ENCODE measurements at places on chromosomes 5 and 9.

DNA sequence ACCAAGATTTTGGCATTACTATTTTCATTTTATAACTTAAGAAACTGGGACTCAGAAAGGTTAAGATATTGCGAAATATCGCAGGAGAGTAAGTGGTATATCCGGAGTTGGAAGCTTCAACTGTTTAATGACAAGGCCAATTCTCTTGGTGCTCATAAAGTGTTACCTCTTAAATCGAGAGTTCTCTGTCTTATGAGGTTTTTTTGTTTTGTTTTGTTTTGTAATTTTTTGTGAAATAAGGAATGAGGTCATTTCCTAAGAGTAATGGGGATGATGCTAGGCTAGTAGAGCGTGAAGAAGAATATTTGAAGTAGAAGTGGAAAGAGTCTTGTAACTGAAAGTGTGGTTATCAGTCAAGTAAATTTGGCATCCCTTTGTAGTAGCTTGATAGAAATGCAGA, 183.2 kb upstream of the DAB2 start:
- DNase-seq: peak; percentile 70

DNA sequence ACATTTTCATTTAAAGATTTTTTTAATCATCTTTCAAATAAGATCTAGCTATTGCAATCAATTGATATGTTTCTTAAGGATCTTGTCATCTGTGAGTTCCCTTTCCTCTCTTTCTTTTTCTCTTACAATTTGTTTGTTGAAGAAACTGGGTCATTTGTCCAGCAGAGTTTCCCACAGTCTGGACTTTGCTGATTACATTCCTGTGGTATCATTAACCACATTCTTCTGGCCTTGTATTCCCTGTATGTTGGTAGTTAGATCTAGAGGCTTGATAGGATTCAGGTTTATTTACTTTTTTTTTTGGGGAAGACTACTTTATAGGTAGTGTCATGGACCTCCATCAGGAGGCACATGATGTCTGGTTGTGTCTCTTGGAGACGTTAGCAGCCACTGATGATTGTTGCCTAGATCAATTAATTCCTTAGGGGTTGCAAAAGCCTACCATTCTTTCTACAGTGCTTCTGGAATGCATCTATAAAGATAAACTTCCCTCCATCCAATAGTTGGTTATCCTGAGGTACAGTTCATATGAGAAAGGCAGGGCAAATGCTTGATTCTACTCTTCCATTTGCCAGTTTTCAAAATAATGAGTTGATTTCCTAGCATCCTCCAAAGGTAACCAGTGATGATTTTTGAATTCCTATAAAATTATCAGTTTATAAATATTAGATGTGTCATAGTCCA, 14.3 kb downstream of the PDE8B start:
- DNase-seq: no peak

DNA sequence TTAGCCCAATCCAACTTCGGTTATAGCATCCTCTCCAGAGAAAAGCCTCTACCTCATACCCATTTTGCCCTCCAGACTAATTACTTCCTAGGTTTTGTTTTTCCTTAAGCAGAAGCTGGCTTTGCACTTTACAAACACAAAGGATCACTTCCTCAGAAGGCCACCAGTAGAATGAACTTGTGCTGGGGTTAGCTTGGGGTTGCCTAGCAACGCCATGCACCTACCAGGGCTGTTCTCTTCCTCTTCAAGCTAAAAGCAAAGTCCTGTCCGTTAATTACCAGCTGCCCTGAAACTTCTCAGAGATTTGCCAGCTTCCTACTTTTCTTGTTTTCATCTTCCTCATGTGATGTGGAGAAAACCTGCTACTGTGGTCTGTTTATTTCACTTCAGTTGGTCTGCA, 132.0 kb upstream of the WWC1 start:
- no peak for DNase-seq

DNA sequence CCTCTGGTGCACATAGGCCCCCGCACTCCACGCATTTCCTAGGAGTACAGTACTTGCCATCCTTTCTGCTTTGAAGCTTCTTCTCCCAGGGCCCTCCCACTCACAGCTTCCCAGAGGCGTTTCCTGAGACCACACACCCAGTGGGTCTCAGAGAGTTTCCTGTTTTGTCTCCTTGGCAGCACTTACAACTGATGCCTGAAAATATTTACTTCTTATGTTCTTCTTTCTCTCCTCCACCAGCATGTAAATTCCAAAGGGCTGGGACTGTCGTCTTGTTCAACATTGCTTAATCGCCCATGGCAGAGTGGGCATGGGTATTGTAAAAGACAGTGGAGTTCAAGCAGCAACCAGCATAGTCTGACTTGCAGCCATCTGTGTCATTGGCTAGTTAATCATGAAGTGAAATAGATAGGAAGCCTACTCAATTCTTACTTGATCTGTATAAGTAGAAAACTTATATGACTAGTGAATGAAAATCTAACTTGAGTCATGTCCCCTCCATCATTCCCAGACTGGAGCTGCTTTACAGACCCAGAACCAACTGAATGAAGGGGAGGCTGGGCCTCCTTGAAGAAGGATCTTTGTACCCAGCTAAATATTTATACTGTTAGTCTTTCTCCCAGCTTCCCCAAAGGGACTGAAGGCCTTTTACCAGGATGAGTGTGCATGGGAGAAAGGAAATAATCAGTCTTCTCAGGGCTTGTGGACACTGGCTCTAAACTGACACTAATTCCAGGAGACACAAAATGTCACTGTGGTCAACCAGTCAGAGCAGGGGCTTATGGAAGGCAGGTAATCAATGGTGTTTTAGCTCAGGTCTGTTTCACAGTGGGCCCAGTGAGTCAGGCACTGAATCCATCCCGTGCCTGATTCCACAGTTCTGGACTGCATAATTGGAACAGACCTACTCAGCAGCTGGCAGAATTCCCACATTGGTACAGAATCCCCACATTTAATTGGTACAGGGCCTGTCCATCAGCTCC, 116.4 kb downstream of the SV2C start:
- DNase-seq: no peak

DNA sequence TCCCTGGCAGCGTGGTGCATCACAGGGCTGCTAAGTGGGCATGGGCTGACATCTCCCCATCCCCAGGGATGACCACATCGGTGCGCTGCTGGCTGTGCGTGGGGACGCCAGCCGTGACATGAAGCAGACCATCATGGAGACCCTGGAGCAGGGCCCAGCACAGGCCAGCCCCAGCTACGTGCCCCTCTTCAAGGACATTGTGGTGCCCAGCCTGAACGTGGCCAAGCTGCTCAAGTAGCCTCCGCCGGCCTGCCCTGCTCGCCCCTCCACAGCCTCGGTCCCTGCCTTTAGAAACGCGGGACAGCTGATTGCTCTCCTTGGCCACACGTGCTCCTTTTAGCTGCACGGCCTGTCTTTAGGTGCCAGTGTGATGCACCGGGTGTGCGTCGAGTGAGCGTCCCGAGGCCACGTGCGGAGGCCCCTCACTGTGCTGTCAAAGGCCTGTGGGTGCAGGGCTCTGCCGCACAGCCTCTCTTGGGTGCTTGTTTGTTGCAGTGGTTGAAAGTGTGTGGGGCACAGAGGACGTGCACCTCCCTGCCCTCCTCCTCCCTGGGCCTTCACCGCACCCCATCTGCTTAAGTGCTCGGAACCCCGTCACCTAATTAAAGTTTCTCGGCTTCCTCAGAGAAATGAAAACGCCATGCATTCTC, 23.8 kb downstream of the EXOC3 start:
- DNase-seq: no peak

- no peak for DNase-seq
These were observed 876 bp downstream of the CAAP1 start for GRCh38 chr9:26891726-26892125.

- no peak for DNase-seq
These were observed 4.8 kb downstream of the IL17B start for GRCh38 chr5:149374303-149374702.

- no peak for DNase-seq
These were observed 1366.8 kb downstream of the EFNA5 start for GRCh38 chr5:106303911-106304310.

GRCh38 chr9:129685220-129685932, 19.9 kb downstream of the PRRX2 start:
- DNase-seq: peak; percentile 74

- DNase-seq: no peak
These were observed 50.9 kb downstream of the OSTF1 start for GRCh38 chr9:75139201-75139600.

DNA sequence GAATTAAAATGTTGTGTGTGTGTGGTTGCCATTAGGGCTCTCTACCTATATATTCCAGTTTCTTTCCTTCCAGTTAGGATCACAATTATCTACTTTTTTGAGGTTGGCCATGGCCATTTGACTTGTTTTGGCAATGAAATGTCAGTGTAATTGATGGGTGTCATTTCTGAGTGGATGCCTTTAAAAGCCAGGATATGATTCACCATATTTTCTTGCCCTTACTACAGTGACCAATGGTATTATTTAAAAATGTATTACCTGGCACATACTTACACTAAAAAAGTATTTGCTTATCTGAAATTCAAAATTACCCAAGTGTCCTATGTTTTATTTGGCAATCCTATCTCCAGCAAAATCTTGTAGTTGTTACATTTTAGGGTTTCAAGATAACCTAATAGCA, 258.7 kb upstream of the ACTBL2 start:
- no peak for DNase-seq

DNA sequence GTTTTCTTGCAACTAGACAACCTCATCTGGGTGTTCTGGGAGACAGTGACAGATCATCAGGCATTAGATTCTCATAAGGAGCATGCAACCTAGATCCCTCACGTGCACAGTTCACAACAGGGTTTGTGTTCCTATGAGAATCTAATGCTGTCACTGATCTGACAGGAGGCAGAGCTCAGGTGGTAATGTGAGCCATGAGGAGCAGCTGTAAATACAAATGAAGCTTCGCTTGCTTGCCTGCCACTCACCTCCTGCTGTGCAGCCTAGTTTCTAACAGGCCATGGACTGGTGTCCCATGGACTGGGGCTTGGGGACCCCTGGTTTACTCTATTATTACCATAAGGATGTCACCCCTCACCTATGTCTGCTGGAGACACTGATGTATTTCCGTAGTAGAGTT, 166.8 kb downstream of the PSAT1 start:
- no peak for DNase-seq

DNA sequence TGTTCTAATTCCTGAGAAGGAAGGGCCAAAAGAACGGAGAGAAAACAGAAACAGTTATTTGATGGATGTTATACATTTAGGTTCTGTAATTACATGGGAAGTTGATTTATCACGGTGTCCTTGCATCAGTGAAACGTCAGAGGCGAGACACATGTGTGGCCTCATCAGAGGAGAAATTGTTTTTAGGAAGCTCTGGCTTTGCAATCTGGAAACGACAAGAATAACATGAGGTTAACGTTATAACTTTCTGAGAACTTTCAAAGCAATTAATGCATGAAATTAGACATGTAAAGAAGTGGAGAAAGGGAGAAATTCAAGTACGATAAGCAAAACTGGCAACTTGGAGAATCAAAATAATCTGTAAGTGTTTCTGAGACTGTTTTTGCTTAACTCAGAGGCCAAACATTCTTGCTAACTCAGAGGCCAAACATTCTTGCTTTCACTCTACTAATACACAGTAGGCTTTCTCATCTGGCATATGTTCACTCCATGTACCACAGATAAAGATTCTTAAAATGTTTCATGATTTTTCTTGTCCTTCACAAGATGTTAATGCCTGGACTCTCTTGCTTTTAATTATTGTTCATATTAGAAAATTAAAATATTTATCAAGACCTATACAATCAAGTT, 933.0 kb downstream of the TLE4 start:
- no peak for DNase-seq

GRCh38 chr5:80676706-80677105, 21.9 kb upstream of the DHFR start:
- DNase-seq: no peak

GRCh38 chr9:87370049-87370685, 127.5 kb upstream of the DAPK1 start:
- DNase-seq: no peak

- peak; percentile 10 for DNase-seq
These were observed 353.6 kb downstream of the SLIT3 start for GRCh38 chr5:168947212-168947868.

DNA sequence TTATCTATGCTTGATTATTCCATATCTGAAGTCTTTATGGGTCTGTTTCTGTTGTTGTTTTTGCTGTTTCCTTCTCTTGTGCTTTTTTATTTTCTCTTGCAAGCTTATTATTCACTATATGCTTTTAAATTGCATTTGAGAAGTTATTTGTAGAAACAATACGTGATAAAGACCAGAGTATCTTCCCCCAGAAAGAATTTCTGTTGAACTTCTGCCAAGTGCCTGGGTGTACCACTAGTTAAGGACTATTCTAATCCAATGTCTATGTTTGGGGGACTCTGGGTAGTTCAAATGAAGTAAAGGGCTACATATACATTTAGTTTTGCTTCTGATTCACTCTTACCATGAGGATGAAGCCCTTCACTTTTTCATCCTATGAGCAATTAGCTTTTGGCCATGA, 54.3 kb downstream of the SLF1 start:
- DNase-seq: no peak

DNA sequence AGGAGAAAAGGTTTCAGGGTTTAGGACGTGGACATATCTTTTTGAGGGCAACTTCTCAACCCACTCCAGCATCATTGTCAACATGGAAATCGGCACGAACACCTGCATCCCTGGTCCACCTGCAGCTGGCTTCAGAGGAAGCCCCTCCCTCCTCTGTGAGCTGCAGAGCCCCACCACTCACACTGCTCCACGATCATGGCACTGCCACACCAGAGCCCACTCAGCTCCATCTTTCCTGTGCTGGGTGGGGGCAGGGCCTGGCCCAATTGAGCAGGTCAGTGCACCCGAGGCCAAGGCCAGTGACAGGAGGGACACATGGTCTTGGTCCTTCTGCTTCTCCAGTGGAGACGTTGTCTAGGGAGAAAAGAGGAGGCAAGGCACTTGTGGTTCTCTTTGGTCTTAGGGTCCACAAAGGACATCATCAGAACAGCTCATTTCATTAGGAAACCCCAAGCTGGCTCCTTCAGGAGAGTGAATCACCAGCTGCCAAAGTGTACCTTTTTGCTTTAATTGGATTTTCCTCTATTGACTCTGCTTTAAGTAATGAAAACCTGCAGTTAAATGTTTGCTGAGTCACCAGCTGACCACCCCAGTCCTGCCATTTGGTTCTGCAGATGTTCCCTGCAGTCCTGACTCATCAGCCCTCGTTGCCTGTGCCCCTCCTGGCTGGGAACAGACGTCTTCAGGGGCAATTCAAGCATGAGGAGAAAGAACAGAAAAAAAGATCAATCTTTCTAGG, 56.2 kb downstream of the UBE2QL1 start:
- DNase-seq: no peak

GRCh38 chr5:133546500-133546899, 65.8 kb downstream of the FSTL4 start:
- no peak for DNase-seq

GRCh38 chr9:97923529-97924108, 1.3 kb upstream of the TRMO start:
- DNase-seq: peak; percentile 65

- DNase-seq: peak; percentile 93
These were observed 6.6 kb downstream of the TJP2 start for GRCh38 chr9:69180670-69181069.

GRCh38 chr5:136295914-136296313, 69.4 kb downstream of the TRPC7 start:
- no peak for DNase-seq

GRCh38 chr5:87829217-87829551, 416.5 kb upstream of the CCNH start:
- DNase-seq: no peak

- no peak for DNase-seq
These were observed 372.3 kb upstream of the CDH18 start for GRCh38 chr5:20360263-20360662.

GRCh38 chr5:140044041-140044440, 942 bp upstream of the NRG2 start:
- no peak for DNase-seq

Measured in RCC 7860 (cell line).